ENCODE measurements at places on chromosomes 11 and 22.

- DNase-seq, result peak; percentile 92
These were observed 44.2 kb upstream of the TTLL12 start for GRCh38 chr22:43230971-43231723.

DNA sequence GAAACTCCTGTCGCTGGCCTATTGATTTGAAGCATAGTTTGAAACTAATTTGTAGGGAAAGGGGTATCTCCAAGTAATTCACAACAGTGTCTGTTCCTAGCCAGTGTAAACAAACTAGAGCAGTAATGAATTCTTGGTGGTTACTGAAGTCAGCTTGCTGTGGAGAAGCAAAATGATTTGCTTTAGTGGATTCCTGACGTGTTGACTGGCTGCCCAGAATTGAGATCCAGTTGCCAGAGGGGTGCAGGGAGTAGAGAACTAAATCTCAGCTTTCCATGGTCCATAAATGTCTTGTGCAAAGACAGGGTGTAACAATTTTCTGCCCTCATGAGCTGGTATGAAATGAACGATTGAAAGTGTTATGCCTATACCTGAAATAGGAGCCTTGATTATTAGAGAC is 382.5 kb upstream of the KIRREL3 start:
- no peak for DNase-seq

DNA sequence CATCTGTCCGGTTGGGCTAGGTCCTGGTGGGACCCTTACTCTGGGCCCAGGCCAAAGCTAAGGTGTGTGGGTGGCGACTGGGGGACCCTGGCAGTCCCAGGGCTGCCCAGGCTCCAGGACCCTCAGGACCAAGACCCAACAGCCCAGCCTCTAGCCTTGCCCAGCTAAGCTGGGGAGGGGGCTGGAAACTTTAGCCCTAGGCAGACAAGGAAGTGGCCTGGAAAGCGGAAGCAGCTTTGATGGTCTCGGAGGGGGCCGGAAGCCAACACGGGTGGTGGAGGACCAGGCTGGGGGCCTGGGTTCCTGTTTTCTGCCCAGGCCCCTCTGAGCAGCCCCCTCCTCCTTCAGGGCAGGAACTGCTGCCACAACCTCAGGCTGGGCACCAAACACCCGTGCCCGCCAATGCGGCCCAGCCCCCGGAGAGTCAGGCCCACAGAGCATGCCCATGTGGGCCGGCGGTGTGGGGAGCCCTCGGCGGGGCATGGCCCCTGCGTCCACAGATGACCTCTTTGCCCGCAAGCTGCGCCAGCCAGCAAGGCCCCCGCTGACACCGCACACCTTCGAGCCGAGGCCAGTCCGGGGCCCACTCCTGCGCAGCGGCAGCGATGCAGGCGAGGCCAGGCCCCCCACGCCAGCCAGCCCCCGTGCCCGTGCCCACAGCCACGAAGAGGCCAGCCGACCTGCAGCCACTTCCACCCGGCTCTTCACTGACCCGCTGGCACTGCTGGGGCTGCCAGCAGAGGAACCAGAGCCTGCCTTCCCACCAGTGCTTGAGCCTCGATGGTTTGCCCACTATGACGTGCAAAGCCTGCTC is 2.8 kb downstream of the SIPA1 start:
- no peak for DNase-seq

DNA sequence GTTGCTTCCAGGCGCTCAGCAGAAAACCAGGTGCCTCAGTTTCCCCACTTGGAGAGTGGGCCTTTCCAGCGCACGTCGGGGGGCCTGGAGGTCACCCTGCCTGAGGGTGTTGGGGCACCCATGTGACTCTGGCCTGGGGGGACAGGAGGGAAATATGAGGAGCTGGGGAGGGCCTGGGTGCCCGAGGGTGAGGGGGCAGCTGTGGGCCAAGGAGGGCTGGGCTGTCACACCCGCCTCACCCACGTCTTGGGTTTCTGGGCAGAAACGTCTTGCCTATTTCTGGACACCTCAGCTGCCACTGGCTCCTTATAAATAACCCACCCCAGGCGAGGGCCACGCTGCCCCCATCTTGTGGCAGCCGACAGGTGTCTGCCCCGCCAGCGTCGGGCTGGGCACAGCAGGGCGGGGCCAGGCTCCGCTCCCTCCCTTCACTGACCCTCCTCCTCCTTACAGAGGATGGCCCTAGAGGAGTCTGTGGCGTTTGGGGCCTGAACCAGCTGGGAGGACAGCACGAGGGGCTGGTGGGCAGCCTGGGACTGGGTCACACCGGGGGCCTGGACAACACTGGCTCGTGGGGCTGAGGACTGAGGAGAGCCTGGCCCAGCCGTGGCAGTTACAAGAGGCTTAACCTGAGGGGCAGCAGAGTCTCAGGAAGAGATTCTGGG is 1.5 kb downstream of the TNNT3 start:
- no peak for DNase-seq

DNA sequence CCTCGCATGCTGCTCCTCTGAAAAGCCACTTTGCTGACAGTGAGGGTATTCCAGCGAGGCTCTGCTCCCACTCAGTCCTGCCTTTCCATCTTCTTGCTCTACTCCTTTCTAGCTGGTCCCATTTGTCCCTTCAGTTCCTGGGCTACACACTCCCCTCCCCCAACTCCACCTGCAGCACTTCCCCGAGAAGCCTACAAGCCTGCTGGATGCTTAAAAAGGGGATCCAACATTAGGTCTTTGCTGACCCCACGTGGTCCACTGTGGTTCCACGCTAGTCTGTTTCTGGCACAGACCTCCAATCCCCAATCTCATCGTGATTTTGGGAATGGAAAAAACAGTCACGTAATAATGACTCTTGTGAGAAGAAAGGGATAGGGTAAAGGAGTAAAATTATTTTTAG is 121.6 kb upstream of the SNX19 start:
- no peak for DNase-seq

DNA sequence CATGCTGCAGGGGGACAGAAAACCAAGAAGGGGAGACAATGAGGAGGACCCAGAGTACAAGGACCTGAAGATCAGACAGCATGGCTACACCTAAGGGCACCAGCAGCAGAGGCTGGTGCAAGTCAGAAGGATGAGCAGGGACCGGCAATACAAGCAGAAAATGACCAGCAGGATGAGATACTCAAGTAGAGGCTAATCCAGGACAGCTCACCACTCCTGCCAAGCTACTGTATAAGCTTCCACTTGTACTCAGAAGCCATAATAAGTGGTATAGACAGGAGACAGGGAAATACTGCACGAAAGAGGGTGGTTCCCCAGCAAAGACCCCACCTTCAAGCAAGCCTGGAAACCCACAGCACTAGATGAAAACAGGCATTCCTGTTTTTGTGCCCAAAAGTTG is 138.7 kb upstream of the ZC3H12C start:
- DNase-seq, result no peak

DNA sequence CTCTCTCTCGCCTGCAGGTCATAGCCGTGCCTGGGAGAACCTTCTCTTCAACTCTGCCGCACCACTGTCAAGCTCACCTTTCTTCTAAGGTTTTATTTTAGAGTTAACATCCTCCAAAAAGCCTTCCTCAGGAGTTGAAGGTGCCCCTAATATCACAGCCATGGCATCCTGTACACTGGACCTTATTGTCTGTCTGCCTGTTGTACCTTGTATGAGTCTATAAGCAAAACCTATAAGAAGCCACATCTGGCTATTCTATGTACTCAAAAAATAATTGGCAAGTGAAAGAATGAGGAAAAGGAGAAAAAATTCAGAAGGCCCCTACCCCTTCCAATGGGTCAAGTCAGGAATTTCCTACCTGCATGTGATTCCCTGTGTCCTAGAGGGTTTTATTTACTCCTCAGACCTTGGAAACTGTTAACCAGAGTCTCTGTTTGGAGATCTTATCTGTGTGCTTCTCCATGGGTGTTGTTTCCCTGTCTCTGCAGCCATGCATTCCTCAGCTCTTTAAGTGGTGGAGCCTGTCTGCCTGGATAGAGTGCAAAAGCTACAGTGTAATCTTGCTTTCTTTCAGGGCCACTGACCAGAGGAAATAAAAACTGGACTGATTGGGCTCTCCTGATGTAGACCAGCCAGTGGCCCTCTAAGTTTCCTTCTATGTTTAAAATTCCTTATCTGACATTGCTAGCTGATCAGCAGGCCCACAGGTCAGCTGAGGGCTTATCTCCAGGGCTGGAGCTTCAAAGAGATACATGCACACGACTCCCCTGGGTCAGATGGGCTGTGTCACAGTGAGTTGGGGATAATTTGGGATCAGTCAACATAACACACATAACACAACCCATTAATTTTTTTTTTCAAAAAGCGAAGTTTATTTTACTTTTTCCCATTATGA is 37.6 kb upstream of the TMEM135 start:
- DNase-seq, result no peak

DNA sequence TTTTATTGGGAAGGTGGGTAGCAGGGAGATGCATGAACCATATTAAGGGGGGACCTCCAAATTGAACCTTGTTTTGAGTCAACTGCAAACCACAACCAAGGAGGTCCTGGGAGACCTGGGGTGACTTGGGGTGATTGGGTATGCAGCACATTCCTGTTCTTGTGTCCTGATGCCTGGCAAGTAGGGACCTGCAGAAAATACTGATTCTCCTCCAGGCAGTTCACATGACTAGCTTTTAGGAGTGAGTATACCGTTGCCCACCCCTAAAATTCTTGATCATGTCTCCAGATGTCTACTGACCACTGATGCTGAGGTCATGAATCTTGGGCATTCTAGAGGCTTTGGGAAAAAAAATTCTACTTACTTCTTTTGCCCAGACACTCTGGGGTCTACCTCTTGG is 6.3 kb downstream of the EHF start:
- DNase-seq, result no peak

GRCh38 chr11:12746593-12747097 is 72.4 kb downstream of the TEAD1 start:
- DNase-seq, result peak; percentile 39

- no peak for DNase-seq
These were observed 62.4 kb downstream of the BRD1 start for GRCh38 chr22:49765091-49765771.

DNA sequence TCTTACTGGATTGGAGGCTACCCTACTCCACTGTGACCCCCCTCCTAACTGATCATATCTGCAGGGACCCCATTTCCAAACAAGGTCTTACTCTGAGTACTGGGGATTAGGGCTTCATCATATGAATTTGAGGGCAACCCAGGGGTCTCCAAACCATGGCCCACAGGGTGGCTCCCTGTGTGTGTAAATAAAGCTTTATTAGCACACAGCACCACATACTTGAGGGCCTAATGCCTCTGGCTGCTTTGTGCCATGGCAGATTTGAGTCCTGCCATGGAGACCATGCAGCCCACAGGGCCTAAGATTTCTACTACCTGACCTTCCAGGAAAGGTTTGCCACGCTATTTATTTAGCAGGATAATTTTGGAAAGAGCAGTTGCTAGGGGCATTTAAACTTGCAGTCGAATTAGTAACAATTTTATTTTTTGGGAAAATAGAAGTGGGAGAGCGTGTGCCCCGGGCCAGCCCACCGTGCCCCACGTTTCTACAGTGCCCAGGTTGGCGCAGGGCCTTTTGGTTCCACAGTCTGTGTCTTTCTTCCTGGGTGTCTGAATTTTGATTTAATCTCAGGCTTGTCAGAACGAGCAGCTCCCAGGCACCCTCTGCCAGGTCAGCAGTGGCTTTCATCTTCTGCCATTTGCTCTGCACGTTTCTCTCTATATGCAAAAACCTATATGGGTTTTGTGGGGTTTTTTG is 92.3 kb downstream of the KCNQ1 start:
- no peak for DNase-seq

- DNase-seq, result no peak
These were observed 6.9 kb upstream of the LRRC32 start for GRCh38 chr11:76677458-76677765.

DNA sequence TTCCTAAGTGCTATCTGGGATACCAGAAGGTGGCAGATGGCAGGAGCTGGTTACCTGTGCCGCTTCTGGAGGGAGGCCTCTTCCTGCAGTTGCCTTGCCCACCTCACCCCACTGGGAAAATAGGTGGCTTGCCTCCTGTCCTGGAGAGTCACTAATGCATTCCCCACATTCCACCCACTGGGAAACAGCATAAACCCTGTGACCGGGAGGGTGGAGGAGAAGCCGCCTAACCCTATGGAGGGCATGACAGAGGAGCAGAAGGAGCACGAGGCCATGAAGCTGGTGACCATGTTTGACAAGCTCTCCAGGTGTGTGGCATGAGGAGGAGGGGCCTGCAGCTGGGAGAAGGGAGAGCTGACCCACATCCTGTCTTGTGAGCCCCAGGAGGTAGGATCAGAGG is 5.6 kb downstream of the RIC8A start:
- no peak for DNase-seq

- no peak for DNase-seq
These were observed 2.4 kb downstream of the CSDC2 start for GRCh38 chr22:41563051-41563711.

GRCh38 chr22:32802237-32802765 is 796 bp downstream of the TIMP3 start:
- DNase-seq, result no peak

DNA sequence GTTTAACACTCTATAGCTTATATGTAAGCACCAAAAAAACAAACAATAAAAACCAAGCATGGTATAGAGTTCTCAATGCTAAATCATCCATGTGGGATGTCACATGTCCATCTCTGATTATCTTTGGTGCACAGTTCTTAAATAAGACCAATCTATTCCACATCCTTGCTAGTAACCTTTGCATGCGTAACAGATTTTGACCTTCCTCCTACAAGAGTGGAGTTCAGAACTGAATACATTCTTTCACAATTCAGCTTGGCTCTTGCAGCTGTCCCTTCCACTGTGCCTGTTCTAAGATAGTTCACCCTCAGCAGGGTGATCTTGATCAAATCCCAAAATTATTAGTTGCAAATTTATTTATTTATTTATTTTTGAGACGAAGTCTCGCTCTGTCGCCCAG is 21.1 kb downstream of the PRR14L start:
- no peak for DNase-seq

- no peak for DNase-seq
These were observed 1476.0 kb downstream of the TBC1D22A start for GRCh38 chr22:48238284-48238915.

GRCh38 chr22:38432264-38432663 is 22.7 kb downstream of the KCNJ4 start:
- DNase-seq, result no peak

GRCh38 chr22:32380991-32381390 is 23.3 kb downstream of the RFPL3 start:
- no peak for DNase-seq

GRCh38 chr11:134677397-134677822 is 265.4 kb upstream of the B3GAT1 start:
- no peak for DNase-seq

- peak; percentile 95 for DNase-seq
These were observed at the start of gene CTTN for GRCh38 chr11:70397983-70398833. TSS of gene CTTN (plus strand) at chr11:70398529. CDS start at chr11:70407298, 8,769 bp downstream.

- DNase-seq, result no peak
These were observed 354.7 kb downstream of the LARGE1 start for GRCh38 chr22:33565580-33565995.

- no peak for DNase-seq
These were observed 539.6 kb upstream of the CADM1 start for GRCh38 chr11:116043857-116044256.

- DNase-seq, result no peak
These were observed 157.6 kb downstream of the PGR start for GRCh38 chr11:100972046-100972445.

- no peak for DNase-seq
These were observed 236.7 kb downstream of the BRD1 start for GRCh38 chr22:49590851-49591445.

GRCh38 chr11:2724104-2724503 is 24.3 kb upstream of the KCNQ1OT1 start:
- no peak for DNase-seq

All from brain (organoid and tissue), 16 donors.